Pons (tissue), 1 donor: ENCODE measurements at places on chromosomes 1 and 21.
A peak's percentile ranks its signal among the peaks of the same experiment; 100 is the strongest.

- DNase-seq = no peak
Measured at GRCh38 chr1:234586304-234586703, 23.7 kb downstream of the IRF2BP2 start.

- no peak for DNase-seq
Measured at GRCh38 chr1:234608911-234609690, 877 bp downstream of the IRF2BP2 start.

GRCh38 chr1:7018351-7018750, 233.1 kb downstream of the CAMTA1 start:
- DNase-seq = no peak

DNA sequence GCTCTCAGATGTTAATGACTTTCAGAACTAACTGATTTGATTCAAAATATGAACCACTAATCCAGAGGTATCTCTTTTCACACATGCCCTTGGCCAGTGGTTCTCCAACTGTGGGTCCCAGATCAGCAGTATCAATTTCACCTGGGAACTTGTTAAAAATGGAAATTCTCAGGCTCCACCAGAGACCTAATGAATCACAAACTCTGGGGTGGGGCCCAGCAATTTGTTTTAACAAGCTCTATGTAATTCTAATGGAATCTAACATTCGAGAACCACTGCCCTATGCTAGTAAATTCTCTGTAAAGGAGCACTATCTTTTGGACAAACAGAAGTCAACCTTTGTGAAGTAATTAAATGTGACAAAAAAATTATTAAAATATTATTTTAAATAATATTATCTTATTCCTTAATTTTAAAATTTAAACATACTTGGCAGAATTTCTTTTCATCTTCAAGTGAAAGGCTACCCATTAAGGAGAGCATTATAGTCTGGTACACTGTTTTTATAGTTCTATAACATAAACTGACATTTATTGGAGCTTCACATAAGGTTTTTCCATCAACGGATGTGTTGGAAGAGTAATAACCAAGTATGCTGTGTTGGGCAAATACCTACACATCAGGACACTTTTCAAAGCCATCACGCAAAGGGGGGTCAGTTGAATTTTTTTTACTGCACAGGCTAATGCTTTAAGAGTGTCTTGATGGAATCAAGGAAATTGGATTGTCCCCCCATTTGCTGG, 130.4 kb downstream of the LHX4 start:
- DNase-seq = no peak

- DNase-seq = no peak
Measured at GRCh38 chr1:228373681-228374571, 32.7 kb downstream of the TRIM11 start.

DNA sequence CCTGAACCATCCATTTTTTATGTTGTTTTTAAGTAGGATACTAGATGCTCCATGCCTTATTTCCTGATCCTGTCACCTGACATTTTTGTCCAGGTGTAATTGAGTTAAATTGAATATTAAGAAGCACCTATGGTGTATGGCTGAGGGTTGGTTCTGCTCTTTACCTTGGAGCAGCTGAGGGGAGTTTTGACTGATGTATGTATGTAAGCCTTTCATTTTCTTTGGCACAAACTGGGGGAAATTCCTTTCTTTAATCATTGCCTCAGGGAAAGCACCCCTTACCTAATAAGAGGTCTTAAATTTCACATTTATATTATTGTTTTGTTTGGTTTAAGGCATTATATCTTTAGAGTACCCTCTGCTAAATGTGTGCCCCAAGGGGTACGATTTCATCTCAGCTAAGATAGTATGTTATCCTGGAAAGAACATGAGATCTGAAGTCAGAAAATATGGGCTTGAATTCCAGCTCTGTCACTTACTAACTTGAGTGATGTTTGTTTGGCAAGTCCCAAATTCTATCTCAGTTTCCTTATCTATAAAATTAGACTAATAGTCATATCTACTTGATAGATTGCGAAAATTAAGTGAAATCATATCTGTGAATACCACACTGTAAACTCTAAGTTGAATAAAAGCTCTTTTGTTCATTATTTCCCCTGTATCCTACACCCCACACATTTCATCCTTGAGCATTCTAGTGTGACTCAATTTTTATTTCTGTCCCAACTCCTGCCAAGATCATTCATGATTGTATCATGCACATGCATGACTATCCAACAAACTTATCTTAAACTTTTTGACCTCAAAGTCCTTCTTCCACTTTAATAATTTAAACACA, 57.7 kb upstream of the NUF2 start:
- no peak for DNase-seq

DNA sequence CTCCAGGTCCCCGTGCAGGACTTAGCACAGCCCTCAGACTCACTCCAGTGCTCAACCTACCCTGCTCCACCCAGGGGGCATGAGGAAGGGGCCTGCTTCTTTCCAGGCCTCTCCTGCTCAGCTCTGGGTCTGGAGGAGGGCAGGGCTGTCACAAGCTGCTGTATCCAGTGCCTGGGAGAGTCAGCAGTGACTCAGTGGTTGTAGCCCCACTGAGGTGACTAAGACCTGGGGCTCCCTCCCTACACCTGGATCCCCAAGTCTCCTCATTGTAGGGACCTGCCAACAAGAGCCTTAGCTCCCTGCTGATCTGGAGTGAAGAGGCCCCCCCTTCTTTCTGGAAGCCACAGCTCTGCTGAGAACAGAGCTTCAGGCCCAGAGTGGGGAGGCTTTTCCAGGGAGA, 36.1 kb upstream of the FAM131C start:
- no peak for DNase-seq

DNA sequence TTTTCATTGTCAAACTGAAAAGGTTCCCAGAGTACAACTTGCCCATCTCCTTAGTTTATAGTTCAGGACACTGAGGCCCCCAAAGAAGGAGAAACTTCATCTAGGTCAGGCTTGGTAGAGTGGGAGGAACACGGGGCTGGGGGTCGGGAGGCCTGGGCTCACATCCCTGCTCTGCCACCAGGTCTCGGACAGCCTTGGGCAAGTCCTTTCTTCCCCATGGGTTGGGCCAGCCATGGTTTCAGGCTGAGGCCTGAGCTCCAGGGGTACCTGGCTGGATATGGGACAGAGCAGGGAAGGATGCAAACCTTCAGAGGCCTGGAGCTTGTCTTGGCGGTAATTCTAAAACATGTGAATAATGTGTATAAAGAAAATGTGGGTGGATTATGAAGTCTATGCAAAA, 17.0 kb downstream of the FOXO6 start:
- DNase-seq = no peak

DNA sequence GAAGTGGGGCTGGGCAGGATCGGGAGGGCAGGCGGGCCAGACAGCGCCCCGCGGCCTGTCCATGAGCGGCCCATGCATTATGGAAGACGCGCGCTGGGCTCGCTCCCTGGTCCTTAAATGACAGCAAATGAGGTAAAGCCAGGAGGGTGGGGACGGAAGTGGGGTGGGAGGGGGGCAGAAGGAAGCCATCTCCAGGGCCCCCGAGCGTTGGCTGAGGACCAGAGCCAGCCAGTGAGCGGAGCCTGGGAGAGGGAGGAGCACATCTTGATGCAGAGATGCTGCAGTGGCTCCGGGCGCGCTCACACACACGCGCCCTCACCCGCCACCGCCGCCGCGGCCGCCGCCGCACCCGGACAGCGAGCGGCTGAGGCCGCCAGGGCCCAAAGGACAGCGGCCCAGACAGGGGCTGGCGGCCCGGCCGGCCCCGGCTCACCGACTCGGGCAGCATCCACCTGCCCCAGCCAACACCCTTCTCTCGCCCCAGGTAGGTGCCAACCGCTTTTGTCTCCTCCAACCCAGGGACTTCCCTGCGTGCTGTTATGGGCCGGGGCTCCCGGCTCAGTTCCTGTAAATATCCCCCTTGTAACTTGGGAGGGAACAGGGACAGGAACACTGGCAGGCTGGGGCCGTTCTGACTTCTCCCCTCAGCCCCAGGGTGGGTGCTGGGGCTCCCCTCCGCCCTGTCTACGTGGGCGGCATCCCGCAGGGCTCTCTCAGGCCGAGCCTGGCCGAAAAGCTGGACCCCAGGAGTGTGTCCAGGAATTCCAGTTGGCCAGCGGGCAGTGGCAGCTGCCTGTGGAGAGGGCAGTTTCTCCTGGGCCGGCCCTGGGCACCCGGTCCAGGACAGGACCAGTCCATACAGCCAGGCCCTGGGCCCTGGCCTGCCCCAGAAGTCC, at the start of gene CNTN2:
CNTN2 (plus strand) TSS at position 302 of the 896 bp plus-strand sequence. CDS start 9,974 bp downstream, outside the sequence.
- peak; percentile 87 for DNase-seq

- DNase-seq = no peak
Measured at GRCh38 chr1:229396585-229397206, 37.2 kb downstream of the ACTA1 start.

DNA sequence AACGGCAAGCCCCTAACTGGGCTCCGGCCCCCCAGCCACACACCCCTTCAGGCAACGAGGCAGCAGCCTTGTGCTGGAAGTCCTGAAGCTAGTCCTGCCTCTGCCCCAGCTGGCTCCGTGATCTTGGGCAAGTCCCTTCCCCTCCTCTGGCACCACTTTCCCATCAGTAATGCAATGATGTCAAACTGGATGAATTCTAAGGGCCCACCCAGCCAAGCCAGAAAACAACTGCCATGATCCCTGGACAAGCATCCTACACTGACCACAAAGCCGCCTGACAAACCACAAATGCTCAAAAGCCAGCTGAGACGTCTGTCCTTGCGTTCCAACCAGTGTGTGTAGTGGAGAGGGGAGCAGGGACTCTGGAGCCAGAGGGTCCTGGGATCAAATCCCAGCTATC, 26.8 kb downstream of the IFFO2 start:
- no peak for DNase-seq

- DNase-seq = no peak
Measured at GRCh38 chr21:35814858-35815619, 245.3 kb downstream of the SETD4 start.

- no peak for DNase-seq
Measured at GRCh38 chr1:80657707-80658106, 1143.0 kb upstream of the ADGRL2 start.

GRCh38 chr1:223244366-223245103, 101.5 kb upstream of the TLR5 start:
- DNase-seq = peak; percentile 23

DNA sequence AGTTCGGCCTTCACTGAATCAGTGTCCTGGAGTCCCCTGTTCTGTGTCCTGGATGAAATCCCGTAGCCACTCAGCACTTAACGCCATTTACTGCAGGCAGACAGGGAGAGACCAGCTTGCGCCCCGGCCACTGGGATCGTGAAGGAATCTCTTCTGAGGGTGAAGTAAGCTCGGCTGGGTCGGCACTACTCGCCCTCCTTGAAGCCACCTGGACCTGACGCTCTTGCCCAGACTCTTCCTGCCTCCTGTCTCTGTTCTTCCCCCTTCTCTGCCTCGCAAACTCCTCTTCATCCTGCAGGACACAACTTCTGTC, 99.9 kb upstream of the ZBTB40 start:
- DNase-seq = no peak

DNA sequence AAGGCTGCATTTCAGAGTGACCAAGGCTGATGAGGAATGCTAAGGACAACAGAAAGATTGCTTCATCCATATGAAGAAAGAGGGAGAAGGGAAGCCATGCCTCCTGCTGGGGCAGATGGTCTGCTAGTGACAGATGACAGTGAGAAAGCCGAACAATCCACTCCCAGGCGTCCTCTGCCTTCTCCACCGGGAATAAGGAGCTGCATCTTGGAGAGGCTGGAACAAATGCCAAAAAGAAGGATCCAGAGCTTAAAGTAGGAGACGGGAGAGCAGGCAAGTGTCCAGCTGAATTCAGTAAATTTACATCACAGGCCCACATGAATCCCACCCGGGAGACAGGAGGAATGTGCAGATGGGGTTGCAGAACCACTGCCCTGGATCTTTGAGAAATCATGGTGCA, 33.4 kb downstream of the DDX20 start:
- DNase-seq = no peak

DNA sequence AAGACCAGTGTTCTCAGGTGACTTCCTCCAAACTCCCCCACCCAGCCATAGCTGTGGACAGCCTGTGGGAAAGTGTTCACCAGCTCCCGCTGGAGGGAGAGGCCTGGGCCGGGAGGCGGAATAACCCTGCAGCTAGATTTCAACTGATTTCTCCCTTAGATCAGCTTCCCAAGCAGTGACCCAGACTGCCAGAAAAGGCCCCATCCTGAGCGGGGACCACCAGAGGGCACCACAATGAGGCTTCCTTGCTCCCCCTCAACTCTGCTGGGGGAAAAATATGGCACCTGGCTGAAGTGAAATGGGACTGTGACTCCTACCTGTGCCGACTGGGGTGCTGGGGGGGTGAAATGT, 50.8 kb downstream of the RHBG start:
- DNase-seq = no peak

DNA sequence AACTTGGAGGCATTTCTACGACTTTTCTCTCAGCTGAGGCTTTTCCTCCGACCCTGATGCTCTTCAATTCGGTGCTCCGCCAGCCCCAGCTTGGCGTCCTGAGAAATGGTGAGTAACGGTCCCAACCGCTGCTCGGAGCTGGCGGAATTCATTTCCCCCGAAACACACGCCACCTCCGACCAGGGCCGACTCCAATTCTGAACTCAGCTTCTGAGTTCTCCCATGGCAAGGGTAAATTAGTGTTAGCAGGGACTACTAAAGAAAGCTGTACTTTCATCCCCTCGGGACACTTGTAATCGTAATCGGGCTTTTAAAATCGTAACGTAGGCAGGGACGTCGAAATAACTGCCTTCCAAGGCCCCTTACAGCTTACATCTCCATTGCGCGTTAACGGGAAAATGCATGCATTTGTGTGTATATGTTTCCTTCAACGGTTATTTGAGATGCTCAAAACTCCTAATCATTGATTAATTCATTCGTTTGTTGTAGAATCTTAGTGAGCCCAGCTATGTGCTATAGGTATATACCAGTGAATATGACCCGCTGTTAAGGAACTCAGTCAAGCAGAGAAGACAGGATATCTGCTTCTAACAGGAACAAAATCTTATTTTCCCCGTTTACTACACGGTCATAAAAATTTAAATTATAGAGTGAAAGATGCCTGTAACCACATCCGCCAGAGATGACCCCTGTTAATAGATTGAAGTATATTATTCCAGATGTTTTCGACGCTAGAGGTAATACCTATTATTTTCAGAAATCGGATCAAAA, 472 bp downstream of the DTL start:
- no peak for DNase-seq

GRCh38 chr1:21262293-21263051, 27.8 kb downstream of the ECE1 start:
- no peak for DNase-seq

GRCh38 chr1:55143684-55144083, 71.5 kb downstream of the USP24 start:
- no peak for DNase-seq

DNA sequence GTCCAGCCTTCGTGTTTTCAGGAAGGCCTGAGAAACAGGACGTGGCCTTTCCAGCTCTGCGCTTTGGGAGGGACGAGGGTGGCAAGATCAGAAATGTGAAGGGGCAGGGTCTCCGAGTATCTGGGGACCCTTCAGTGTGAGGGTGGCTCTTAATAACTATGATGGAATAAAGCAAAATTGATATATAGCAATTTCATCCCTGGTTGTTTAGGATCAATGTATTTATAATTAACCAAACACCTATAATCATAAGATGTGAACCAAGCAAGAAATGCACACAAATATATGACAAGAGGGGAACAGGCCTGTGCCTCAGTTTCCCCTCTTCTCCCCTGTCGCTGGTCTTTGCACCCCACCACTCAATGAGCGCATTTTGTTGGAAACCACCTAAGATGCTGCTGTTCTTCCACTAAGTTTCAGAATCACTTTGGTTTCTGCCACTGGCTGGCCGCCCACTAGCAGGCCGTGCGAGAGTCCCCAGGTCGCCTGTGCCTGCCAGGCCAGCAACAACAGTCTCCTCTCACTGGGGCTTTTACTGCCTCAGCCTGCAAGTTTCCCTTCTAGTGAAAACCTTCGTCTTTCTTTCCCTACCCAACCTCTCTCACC, 36.6 kb downstream of the UBASH3A start:
- no peak for DNase-seq
